H4 (cell line): ENCODE measurements at places on chromosomes 1 and 21.

GRCh38 chr1:63710308-63710707, 63.5 kb upstream of the ROR1 start:
- DNase-seq: no peak

GRCh38 chr1:184002071-184002470, 35.5 kb downstream of the COLGALT2 start:
- peak; percentile 80 for DNase-seq

DNA sequence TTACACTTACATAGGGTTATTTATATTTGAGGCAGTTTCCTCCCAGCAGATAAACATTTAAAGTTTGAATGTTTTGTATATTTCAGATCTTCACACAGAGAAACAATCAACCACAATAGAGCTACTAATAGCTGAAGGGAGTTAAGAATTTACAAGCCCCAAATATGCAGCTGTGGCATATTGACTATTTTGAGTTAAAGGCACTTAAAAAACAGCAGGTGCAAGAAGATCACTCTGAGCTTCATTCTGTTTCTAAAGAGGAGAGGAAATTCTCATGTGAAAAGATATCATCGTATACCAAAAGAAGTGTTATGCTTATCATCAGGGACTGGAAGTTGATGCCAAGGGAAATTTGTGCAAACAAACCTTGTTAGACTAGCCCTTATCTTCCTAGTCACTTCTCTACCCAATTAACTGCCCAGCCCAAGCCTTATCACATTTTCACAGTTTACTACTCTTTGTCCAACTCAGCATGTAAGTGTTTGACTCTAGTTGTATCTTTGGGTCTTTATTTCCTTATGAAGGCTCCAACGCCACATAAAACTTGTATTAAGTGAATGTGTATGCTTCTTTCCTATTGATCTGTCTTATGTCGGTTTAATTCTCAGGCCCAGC, 66.3 kb upstream of the COG2 start:
- DNase-seq: no peak

DNA sequence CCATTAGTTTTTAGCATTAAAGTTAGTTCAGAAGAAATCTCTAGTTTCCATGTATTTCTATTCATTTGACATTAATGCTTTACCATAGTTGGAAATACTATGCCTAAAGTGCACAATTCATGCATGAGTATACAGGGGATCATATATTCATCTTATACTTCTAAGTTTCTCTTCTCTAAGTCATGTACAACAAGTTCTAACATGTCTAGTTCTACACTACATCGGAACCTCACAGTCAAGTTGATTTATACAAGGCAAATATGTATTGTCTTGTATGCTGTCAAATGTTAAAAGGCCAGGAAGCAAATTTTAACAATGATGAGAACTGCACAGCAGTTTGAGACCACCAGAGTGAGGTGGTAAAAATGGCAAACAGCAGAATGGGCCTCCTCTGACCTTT, 22.9 kb upstream of the MOB3C start:
- DNase-seq: no peak

- no peak for DNase-seq
Measured at GRCh38 chr1:17770983-17771382, 15.8 kb downstream of the ACTL8 start.

DNA sequence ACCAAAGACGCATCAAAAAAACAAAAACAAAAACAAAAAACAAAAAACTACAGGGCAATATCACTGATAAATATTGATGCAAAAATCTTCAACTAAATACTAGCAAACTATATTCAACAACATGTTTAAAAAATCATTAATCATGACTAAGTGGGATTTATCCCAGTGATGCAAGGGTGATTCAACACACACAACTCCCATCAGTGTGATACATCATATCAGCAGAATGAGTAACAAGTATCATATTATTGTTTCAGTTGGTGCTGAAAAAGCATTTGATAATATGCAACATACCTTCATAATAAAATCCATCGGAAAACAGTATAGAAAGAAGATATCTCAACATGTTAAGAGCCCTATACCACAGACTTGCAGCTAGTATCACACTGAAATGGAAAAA, 953.0 kb downstream of the AMY1C start:
- DNase-seq: no peak

- DNase-seq: no peak
Measured at GRCh38 chr1:222697826-222698225, 14.5 kb downstream of the AIDA start.

DNA sequence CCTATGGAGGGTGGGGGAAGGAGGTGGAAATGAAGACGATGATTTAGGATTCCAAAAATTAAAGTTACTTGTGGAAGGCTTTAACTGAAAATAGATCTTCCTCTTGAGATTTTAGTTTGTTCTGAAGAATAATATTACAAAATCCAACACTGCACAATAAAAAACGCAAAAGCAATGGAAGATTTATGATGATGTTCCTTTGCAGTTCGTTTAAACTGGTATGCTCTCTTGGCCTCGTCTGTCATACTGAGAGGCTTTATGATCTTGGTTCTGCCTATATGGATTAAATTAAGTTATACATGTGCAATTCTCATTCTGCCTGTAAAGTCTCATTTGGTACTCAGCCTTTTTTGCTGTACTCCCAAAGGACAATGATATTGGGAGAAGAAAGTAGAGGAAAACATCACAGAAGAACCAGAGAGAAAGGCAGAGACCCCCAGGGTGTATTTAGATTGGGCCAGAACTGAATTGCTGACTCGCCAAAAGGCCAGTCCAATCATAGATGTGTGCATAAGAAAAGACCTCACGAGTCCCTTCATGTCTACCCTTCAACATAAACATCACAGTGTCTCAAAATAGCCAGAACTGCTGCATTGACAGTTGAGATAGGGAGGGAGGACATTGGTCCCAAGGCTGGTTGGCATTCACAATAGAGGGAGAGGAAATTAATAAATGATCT, 188.6 kb downstream of the GREM2 start:
- DNase-seq: no peak

GRCh38 chr21:37117204-37117603, 44.1 kb downstream of the TTC3 start:
- no peak for DNase-seq

DNA sequence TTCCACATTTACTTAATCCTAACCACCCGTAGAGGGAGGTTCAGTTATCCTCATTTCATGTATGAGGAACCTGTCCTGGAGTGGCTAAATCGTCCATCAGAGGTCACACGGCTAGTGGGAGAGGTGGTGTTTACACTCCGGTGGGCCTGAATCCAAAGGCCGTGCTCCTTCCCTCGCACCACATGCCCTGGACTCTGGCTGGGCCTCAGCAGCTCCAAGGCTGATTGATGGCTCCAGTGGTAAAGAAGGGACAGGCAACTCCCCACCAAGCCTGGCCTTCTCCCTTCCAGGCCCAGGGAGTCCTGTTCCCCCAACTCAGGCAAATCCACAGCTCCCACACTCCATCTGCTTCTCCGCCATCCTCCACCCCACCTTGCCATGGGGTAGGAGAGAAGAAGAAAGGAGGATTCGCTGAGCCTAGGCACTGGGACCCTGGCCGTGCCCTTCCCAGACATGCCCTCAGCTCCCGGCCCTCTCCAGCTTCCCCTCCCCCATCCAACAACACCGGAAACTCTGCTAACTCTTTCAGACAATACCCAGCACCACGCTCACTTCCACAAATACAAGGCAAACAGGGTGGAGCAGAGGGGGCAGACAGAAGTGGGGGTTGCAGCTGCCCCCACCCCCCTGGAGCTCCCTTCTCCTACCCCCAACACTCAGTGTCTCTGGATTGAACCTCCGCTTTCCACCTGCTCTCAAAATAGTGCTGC, 10.9 kb downstream of the ARHGEF2 start:
- no peak for DNase-seq

GRCh38 chr1:235943581-235944114, 76.9 kb upstream of the LYST start:
- DNase-seq: peak; percentile 87

- peak; percentile 51 for DNase-seq
Measured at GRCh38 chr21:44870748-44871495, 2.6 kb downstream of the PTTG1IP start.

DNA sequence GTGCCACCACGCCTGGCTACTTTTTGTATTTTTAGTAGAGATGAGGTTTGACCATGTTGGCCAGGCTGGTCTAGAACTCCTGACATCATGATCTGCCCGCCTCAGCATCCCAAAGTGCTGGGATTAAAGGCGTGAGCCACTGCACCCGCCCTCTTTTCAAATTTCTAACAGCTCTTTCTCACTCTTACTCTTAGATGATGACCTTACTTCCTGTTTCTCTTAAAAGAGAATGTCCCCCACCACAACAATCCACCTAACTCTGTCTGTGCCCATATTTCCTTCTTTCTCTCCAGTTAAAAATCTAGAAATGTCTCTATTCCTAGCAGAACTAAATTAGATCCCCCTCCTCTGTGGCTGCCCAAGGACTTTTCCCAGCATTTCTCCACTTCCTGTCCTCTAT, 46.6 kb upstream of the RGS2 start:
- no peak for DNase-seq

DNA sequence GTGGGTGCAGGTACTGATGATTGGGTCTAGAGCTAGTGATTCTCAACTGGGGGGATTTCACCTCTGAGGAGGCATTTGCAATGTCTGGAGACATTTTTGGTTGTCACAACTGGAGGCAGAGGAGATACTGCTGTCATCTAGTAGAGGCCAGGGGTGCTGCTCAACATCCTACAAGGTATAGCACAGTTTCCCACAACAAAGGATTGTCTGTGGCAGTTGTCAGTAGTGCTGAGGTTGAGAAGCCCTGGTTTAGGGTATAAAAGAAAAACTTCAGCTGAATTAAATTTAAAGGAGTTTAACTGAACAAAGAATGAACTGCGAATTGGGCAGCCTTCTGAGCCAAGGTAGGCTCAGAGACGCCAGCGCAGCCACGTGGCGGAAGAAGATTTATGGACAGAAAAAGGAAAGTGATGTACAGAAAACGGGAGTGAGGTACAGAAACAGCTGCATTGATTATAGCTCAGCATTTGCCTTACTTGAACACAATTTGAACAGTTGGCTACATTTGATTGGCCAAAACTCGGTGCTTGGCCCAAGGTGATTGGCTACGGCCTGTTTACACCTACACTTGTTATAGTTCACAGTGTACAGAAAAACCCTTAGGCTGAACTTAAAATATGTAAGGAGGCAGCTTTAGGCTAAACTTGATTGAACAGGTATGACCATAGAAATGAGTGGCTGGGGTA, 40.4 kb downstream of the MPZL1 start:
- DNase-seq: no peak

DNA sequence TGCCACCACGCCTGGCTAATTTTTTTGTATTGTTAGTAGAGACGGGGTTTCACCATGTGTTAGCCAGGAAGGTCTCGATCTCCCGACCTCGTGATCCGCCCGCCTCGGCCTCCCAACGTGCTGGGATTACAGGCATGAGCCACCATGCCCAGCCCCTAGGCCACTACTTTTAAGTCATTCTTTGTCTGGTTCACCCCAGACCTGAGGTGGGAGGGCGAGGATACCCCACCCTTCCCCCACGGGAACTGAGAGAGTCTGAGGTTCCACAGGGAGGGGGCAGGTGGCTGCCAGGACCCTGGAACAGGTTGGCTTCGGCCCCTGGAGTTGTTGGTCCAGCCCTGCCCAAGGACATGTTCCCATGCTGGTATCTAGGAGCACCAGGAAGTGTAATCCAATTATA, 7.7 kb upstream of the SDC3 start:
- DNase-seq: no peak

- no peak for DNase-seq
Measured at GRCh38 chr1:18927082-18927653, 24.8 kb upstream of the ALDH4A1 start.

DNA sequence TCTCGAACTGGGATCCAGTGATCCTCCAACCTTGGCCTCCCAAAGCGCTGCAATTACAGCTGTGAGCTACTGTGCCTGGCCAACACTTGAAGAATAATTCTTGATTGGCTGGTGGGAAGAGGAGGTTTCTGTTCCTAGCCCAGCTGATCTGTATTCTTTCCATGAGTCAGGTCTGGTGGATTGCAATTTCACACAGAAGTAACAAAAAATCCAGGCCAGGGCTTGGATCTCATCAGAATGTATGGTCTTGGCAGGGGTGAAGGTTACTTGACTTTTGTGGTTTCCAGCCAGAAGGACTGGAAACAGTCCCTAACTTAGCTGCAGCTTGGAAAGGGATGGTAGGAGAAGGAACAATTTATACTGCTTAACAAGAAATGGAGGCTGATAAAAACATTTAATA, 5.1 kb upstream of the HP1BP3 start:
- no peak for DNase-seq

DNA sequence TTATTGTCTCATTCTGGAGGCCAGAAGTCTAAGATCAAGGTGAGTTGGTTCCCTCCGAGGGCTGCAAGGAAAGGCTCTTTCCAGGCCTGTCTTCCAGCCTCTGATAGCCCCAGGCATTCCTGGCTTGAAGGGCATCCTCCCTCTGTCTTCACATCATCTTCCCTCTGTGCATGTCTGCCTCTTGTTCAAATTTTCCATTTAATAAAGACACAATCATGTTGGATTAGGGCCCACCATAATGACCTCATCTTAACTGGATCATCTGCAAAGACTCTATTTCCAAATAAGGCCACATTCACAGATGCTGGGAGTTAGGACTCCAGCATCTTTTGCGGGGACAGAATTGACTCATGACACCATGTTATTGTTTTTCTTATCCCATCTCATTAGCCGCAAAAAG, 24.5 kb downstream of the HUNK start:
- DNase-seq: no peak

DNA sequence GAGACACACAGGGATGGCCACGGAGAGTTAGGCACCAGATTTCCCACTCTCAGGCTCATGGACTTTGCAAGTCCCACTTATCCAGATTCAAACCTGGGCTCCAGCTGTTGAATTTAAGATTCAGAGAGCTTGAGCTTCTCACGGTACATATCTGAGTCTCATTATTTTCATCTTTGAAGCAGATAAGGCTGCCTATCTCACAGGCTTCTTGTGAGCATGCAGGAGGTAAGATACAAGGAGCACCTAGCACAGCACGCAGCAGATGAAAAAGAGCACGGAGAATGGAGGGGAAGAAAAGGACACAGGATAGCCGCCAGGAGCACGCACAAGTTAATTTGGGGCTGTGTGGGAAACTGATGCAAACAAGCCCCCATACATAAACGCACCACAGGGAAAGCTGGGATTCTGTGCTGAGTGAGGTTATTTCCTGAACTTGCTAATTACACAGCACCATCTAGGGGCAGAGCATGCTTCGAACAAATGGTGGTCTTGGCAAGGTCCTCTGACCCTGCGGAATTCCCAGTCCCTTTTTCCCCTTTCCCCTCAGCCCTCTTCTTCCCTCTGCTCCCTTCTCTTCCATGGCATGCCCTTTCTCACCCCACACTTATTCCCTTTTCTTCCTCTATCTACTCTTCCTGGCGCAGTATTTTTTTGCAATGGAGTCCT, 134.7 kb upstream of the VANGL1 start:
- DNase-seq: peak; percentile 10

GRCh38 chr1:115682792-115683191, 41.0 kb downstream of the VANGL1 start:
- DNase-seq: no peak

DNA sequence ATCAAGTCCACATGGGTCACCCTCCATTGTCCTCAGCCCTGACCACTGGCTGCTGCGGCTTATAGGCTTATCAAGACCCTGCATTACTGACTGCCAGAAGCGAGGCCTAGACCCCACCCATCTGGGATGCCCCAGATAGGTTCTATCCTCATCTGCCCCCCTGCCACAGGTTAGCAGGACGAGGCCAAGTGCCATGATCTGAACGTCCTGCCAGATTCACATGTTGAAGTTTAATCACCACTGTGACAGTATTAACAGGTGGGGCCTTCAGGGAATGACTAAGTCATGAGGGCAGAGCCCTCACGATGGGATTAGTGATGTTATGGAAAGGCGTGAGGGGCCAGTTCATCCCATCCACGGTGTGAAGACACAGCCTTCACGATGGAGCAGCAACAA, 6.2 kb upstream of the CPLANE2 start:
- no peak for DNase-seq

GRCh38 chr1:61539720-61540462, 185.1 kb downstream of the TM2D1 start:
- DNase-seq: no peak
